ENCODE measurements at places on chromosomes 6 and 20.

DNA sequence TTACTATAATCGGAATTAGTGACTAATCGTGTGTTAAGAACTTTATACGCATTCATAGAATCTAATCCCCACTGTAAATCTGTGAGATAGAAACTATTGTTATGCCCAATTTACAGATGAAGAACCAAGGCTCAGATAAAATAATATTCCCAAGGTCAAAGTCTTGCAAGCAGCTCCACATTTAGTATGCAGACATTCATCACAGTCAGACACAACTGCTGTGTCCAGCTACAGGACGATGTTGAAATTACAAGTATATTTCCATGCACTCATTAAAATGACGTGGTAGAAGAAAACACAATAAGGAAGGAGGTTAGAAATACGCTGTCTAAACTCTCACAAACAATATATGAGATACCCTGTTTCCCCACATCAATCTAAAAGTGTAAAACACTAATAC lies 82.5 kb downstream of the PREX1 start:
- DNase-seq, result no peak

GRCh38 chr6:50663806-50664205 lies 49.5 kb upstream of the TFAP2D start:
- no peak for DNase-seq

DNA sequence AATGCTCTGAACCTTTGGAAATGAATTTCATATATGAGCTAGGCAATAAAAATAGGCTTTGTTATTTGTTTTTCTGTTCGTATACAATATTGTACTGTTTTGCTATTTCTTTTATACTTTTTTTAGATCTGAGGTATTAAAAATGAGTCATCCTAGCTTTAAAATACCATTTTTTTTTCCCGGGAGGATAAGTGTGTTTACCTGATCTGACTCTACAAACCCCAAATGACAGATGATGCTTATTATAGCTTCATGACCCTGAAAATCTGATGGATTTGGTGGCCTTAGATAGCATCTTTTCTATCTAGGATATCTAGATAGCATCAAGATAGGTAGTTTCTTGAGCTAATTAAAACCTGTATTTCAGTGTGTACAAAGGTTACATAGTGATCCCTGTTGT lies 206.4 kb downstream of the DTNBP1 start:
- no peak for DNase-seq

DNA sequence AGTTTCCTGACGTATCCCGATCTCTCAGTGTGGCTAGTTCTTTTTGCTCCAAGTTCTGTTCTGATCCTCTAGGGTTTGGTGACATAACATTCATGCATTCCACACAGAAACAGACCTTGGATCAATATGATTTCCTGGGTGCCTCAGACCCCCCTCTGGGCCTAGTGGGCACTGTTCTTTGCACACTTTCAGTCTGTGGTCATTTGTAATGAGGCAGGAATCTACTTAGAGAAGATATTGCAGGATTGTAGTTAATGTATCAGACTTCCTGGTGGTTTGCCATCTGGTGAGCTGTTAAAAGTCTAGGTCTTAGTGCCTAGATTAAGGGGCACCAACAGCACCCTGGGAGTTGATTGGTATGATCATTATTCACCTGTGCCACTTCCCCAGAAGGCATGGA lies 7.5 kb downstream of the BEND6 start:
- DNase-seq, result no peak

GRCh38 chr20:61936701-61937131 lies 129.0 kb downstream of the TAF4 start:
- DNase-seq, result no peak

DNA sequence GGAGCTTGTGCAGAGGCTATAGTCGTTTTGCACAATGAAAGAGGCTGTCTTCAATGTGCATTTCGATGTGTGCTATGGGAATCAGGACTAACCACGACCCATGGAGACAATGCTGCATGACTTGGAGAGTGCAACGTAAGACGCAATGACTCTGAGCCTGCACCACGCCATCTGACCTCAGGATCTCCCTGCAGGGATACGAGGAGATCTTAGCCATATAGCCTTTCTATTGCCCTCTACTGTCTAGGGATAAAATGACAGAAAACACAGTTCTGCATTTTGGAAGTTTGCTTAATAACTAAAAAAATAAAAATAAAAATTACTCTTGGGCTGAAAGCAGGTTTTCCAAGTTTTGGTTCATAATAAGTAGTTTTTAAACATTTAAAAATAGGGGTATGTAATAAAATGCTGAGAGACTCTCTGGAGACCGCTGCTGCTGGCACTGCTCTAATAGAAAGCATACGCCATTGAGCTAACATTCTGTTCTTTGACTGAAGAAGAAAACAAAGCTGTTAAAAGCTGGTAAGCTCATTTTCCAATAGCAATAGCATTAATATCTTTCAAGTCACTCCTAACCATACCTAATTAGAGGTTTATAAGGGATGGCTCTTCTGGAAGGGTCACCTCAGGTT lies 87.2 kb downstream of the PDE7B start:
- no peak for DNase-seq

- DNase-seq, result no peak
These were observed 55.0 kb downstream of the FOXA2 start for GRCh38 chr20:22529150-22530019.

GRCh38 chr6:72623808-72624207 lies 1.9 kb downstream of the KCNQ5 start:
- DNase-seq, result no peak

DNA sequence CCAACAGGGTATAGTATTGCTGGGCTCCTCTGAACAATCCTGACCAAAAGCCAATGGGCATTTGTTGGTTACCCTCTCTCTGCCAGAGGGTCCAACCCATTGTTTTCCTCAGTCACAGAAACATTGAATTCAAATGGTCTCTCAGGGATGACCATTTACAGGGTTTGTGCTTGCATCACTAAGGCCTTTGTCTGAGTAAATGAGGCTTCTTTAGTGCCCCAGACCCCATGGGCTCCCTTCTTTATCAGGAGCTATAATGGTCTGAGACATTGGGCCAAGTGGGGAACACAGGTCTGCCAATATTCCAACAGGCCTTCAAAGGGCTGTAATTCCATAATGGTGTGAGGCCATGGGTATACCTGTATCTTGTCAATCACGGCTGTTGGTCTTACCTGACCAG lies 27.1 kb downstream of the GSTA2 start:
- no peak for DNase-seq

DNA sequence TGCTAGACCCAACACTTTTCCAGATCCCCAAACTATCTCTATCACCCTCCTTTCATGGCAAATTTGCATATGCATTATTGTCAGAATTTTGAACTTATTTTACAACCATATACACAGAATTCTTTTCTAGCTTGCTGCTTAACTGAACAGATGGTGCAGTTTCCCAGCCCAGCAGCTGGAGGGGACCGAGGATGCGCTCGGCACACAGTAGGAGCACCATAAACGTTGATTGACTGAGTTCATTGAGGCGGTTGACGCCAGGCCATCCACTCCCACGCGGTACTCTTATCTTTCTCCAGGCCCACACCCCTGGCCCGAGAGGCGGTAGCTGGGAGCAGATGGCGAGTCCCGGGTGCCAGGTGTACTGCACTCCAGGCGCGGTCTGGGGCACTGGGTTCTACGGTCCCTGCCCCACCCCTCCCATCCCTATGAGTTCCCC lies 6.8 kb upstream of the SOX4 start:
- no peak for DNase-seq

DNA sequence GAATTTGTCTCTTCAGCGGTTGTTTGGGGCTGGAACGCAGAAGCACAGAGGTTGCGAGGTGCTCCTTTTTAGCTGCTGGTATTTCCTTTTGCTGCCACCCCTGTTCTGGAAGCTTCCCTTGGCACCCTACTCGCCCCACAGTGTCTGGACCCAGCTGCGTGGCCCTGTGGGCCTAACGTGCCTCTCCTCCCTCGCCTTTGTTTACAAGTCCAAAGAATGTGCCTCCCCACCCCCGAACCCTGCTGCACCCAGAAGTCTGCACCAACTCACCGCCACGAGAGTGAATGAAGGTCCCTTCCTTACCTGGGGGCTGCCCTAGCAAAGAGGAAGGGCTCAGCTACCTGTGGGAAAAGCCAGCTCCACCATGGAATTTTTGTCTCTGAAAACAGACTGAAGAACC lies 139.7 kb upstream of the RPS6KA2 start:
- DNase-seq, result no peak

GRCh38 chr20:18066421-18067333 lies 9.0 kb upstream of the OVOL2 start:
- no peak for DNase-seq

GRCh38 chr20:56032251-56032650 lies 26.9 kb upstream of the CBLN4 start:
- no peak for DNase-seq

DNA sequence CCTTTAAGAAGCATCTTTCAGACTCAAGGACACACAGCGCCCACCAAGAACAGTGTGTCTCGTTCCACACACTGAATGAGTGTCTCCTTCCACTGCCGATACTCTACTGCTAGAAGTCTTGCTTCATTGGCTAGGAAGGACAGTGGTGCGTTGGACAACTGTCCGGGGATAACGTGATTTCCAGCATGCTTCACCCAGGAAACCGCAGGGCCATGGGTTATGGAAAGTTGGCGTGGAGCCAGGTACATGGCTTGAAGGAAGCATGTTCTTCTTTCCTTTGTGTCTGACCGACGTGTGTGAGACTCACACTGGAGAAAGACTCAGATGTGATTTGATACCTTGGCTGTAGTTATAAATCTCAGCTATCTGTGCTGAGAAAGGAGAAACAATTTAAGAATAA lies 73.2 kb downstream of the SMOC2 start:
- no peak for DNase-seq

- no peak for DNase-seq
These were observed 42.7 kb downstream of the SNRNP48 start for GRCh38 chr6:7632501-7633290.

DNA sequence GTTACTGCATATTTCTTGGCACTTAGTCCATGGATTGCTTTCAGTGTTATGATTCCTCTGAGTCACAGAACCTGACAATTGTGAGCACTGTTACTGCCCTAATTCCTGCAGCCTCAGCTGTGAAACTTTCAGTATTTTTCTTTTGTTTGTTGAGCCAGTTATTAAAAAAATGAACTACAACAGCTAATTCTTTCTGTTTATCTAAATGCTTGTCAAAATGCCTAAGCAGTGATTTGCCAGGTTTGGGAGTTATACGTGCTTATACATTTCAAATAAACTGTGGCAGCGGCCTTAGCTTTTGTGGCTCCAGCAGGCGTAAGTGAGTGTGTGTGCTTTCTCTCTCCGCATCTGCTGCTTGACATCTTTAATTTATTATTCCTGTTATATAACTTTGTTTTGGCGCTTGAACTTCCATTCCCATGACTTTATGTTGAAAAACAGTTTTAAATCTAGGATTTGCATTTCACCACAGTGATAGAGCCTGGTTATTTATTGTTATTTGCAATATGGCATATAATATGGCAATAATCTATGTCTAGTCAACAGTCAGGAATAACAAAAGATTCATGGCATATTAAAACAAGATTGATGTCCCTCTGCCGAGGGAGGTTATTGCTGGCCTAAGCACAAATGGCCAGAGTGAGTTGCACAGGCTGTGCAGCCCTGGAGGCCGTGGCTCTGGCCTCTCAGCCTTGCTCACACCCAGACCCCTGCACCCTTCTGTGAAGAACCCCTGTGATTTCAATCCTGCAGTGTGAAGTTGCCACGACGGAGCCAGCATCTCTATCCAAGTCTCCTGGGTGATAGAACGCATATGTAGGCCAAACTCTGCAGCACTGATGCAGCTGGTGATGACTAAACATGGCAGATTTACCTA lies 303.4 kb downstream of the THBS2 start:
- no peak for DNase-seq

DNA sequence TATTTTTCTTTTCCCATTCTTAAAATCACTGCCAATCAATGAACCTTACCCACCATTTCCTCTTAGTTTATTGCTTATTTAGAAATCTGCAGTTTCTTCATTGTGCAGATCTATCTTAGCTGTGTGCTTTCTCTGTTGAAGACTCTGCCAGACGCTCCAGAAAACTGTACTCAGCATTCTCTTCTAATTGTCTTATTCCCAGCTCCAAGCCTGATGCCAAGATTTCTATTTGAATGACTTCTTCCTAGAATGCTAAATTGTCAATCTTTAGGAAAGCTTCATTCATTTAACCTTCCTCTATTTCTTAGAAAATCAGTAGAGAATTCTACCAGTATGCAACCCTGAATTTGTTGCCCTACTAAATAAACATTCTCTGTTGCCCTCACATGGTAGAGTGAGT lies 308.9 kb downstream of the KHDRBS2 start:
- DNase-seq, result no peak

DNA sequence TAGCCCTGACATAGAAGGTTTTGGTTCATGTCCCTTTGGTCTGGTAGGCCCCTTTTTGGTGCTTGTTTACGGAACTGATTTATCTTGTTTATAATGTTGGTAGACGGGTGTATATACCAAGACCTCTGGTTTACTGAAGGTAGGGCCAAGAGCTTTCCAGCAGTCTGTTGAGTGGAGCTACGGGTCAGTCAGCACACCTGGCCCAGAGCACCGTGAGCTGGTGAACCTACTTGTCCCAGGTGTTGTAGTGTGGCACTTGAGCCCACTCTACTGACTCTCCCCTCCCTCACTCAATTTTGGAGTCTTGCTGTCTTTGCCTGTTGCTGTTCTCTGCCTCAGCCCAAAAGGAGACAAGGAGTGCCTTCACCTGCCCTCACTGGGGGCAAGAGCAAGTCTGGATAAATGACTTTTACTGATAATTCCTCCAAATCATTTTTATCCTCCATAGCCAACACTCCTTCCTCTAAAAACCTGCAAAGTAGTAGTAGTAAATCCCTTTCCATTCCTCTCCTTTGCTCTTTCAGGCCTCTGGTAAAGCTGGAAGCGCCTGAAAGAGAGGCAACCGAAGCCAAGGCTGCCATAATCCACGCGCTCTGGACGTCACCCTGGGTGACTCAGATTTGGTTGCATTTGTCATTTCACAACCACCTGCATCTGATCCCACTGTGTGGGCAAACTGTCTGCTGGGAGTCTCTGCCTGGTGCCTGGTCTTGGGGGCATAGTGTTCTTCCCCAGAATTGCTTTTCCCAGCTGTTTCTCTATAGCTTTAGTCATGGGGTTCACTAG lies 22.2 kb downstream of the RREB1 start:
- DNase-seq, result peak; percentile 15

DNA sequence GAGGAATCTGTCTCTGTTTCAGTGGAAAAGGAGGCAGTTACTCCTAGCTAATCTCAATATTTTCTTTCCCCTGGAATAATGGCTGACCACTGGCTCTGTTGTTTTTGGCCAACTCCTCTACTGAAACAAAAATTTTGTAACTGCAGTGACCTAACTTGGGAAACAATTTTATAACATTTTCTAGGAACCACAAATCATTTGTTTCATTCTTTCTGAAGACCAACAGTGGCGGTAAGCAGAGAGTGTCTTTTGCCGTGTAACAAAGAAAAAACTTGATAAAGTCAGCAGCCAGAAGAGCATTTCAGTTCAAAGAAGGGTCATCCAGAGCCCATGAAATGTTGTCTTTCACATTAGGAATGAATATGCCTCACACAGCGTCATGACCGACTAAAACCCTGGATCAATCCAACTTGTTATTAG lies 11.8 kb upstream of the BFSP1 start:
- no peak for DNase-seq

Data from stimulated activated CD4-positive, alpha-beta T cell treated with anti-CD3 and anti-CD28 coated beads, Interleukin-4, amount 100 ng/mL, for 4 hours (primary cell).